Neural progenitor cell (in vitro differentiated cells): ENCODE measurements at places on chromosomes 5 and 9. TPM values are rescaled to one million over a fixed set of nuclear protein-coding genes. Genes with fewer than 3 reads are reported as not detected.

DNA sequence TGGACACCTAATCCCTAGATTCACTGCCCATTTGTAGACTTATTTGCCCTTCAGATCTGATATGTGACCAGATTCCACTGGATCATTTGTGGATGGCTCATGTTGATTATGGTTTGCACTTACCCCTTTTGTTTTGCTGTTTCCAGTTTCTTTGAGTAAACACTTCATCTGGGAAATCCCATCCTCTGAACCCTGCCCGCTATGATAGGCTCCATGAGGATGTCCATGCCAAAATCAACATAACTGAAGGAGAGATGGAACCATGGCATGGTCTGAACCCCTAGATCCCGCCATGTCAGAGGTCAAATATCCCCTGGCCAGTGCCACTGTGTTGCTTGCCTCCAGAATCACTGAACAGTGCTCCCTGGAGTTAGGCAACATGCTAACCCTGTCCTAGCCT lies 11.7 kb upstream of the FEM1C start:
- no peak for DNase-seq

DNA sequence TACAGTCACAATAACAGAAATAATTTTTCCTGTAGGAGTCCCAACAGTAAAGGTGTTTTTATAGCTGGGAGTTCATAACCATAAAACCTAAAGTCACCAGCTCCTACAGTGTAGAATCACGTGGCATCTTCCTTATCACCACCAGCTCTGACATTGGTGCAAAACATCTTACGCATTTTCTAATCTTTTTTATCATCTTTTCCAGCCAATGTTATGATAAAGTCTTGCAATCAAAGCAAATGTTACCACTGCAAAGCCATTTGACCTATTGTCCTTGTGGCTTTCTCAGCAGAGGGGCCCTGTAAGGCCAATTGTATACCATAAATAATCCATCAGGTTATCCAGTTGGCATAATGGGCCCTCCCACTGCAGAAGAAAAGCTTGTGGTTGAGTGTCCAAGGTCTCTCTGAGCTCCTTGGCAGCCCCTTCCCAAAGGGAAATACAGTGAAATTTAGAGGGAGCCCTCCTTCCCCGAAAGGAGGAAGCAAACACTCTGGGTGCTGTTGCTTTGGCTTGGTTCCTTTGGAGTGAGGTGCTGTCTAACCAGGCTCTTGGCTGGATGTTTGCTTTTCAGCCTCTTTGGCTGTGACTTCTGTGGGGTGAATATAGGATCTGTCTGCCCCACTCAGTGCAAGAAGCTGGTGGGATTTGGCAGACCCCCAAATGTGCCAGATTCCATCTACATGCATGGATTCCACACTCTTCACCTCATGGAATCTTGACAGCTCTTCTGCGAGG lies 29.3 kb upstream of the CPEB4 start:
- no peak for DNase-seq

Gene GRK6
- 24.0 and 50.6 TPM in 2 replicates for total RNA-seq

DNA sequence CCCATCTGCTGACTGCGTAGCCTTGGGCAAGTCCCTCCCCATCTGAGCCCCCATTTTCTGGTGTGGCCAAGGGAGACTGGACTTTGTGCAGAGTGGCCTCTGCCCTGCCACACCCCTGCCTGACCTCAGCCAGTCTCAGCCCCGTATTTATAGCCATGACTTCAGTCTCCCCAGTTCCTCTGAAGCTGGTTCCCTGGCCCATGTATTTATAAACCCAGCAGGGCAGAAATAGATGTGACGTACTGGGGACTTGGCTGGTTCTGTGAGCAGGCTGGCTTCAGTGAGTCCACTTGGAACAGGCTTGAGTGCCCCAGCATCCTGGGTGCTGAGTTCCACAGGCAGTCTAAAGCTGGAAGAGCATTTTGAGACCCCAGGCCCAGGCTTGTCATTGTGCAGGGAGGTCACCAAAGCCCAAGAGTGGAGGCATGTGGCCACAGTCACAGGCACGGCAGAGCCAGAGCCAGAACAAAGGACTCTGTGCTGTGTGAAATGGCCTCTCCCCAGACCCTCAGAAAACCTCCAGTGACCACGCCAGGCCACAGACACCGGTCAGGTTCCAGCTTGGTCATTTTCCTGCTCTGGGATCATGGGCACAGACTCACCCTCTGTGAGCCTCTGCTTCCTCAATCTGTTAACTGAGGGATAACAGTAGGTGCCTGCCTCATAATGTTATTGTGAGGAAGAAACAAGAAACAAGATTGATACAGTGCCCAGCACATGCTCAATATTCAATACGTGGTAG lies 30.4 kb upstream of the SYNPO start:
- DNase-seq, result no peak

Gene IFNK
- not detected in 2 replicates for total RNA-seq

Gene PTPRD
- total RNA-seq, result 118 and 136 TPM in 2 replicates

DNA sequence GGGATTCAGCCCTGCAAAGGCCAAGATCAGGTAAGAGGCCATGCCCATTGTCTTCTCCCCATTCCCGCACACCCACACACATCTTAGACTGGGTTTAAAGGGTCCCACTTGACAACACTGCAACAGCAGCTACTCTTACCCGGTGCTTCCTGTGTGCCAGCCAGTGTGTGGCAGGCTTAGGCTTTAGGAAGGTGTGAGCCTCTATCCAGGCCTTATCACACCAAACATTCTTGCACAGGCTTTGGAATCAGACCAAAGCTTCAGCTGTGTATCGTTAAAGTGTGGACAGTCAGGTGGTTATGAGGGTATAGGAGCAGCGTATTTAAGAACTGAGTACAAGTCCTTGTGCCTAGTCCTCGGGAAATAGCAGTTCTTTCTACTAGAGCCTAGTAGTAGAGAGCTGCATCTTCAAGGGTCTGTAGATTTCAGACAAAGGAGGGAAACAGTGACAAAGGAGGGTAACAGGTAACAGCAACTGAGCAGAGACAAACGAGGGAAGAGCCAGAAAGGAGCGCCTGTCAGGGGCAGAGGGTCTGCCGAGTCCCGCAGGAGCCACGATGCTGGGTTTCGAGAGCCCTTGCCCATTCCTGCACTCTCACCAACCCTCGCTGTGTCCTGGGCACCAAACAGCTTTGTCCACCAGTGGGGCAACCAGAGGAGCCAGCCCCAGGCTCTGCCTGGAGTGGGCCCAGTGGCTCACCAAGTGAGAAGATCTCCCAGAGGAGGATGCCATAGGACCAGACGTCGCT lies 30.9 kb downstream of the CSF1R start:
- no peak for DNase-seq

DNA sequence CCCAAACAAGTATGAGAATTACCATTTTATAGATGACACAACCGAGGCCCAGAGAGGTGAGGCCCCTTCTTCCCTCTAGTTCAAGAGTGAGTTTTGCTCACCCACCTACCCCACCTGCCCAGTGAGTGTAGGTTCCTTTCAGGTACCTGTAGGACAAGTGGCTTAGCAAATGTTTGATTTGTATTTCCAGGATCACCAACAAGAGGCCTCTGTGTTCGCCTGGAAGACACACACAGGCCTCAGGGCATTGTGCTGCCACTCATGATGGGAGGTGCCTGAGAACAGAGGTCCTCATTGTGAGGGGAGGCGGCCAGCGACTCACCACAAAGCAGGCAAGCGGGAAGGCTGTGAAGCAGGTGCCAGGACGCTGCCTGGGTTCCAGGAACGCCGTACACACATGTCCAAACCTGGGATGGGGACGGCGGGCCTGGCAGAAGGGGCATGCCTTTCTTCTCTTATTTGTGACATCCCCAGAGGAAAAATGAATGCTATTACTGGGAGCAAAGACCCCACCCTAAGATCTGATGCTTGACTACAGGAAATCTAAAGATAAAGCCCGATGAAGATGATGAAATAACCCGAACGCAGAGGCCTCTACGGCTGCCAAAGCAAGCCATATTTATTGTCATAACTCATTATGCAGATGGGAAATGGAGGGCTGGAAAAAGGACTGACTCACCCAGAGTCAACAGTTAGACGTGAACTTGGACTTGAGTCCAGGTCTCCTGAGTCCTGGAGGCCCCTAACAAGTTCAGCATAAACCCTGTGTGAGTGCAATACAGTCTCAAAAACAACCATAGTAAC lies 60.2 kb upstream of the SLC25A51 start:
- no peak for DNase-seq

- DNase-seq, result no peak
These were observed 439.1 kb downstream of the RAB3C start for GRCh38 chr5:59021837-59022514.

DNA sequence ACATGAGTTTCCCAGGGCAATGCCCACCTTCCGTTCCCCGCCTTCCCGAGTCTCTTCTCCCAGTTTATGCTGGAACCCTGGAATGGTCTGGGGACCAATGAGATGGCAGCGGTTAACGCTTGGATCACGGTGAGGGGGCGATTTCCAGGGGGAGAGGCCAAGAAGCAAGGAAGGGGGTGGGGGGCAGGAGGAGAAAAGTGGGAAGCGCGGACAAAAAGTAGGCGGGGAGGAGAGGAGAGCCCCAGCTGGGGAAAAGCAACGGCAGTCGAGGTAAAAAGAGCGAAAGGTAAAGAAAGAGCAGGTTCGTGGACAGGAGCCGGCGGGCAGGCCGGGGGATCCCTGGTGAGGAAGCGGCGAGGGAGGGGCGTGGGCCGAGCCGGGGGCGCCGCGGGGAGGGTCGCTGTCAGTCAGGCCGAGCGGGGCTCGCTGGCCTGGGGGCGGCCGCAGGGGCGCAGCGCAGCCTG lies 508 bp upstream of the SNCAIP start:
- DNase-seq, result no peak

GRCh38 chr5:134994560-134995156 lies 27.0 kb downstream of the CATSPER3 start:
- no peak for DNase-seq

GRCh38 chr9:116715751-116716150 lies 28.6 kb downstream of the TRIM32 start:
- peak; percentile 24 for DNase-seq

- peak; percentile 21 for DNase-seq
These were observed 2.7 kb downstream of the ASTN2 start for GRCh38 chr9:117412006-117412715.

DNA sequence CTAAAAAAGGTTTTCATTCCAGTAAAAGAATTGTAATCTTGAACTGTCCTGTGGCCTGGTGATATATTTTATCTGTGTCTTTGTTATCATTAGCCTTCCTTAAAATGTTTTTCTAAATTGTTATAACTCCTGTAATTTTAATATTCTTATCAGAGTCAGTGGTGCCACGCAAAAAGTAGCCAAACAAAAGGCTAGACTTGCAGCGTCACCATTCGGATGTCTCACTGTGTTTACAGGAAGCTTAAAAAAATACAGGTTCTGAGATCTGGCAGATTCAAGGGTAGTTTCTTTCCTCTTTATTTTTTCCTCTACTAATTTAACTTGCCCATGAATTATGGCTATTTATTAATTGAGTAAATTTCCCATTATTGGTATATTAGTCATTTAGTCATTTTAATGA lies 362.3 kb downstream of the MAT2B start:
- no peak for DNase-seq

- DNase-seq, result no peak
These were observed 30.6 kb upstream of the ADAMTS6 start for GRCh38 chr5:65512170-65512937.

Gene RASGEF1C
- total RNA-seq, result 0.26 and 1.7 TPM in 2 replicates

GRCh38 chr9:72441848-72442607 lies 77.0 kb upstream of the ZFAND5 start:
- DNase-seq, result no peak

DNA sequence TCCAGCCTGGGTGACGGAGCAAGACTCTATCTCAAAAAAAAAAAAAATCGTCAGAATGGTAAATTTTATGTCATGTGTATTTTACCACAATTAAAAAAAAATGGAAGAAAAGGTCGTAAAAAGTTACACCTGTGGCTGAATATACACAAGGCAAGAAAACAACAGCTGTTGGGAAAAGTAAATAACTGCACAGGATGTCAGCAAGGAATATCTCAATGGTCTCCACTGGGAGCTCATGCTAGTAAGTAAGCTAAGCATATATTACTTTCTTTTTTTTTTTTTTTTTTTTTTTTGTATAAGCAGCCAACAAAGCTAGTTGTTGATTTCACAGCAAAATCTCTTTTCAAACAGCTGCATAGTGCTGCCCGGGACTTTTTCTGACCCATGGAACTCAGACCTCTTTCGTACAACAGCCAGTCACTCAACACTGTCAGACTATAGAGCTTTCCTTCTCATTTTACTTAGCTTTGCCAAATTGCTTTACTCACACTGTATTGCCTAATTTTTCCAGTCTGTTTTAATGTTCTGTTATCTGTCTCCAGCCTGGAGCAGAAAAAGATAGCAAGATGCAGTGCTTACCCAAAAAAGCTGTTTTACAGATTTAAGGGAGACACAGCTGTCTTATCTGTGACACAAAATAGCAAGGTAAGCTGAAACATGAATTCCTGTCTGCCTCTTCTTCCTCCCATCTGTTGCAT lies 175.9 kb downstream of the ENC1 start:
- DNase-seq, result no peak

GRCh38 chr5:173317852-173318251 lies 10.4 kb downstream of the STC2 start:
- no peak for DNase-seq

Gene SLC27A6
- 1.9 and 7.4 TPM in 2 replicates for total RNA-seq

DNA sequence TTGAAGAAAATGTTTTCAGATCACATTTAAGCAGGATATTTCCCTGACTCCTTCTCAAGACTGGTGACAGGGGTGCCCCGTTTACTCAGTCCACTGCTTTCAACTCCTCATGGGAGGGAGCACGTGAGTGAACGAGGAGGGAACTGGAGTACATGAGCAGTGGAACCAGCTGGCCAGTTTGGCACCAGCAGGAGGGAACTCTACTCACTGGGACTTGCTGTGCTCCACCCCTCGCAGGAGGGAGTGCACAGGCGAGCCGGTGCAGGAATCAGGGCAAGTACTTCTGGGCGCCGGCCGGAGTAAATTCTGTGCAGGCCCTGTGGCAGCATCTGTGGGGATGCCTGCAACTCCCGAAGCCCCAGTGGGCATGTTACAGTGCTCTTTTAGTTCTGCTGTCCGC lies 1941.1 kb upstream of the C9orf72 start:
- peak; percentile 36 for DNase-seq

GRCh38 chr5:57779383-57780223 lies 297.0 kb upstream of the ACTBL2 start:
- peak; percentile 69 for DNase-seq

DNA sequence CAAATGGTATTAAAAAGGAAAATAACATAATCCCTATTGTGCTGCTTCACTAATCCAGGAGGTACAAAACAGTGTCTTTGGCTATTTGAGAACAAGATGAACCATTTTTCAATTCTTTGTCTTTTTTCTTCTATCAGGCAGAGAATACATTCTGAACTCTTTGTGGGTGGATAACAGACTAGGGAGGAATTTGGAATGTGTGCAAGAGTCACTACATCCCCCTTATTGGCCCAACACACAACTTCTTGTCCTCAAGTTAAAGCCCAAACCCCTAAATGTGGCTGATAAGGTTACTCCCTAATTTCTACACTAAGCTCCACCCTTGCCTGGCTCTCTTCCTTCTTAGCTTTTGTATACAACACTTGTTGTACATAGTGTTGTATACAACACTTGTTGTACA lies 342.7 kb upstream of the RFX3 start:
- DNase-seq, result no peak

DNA sequence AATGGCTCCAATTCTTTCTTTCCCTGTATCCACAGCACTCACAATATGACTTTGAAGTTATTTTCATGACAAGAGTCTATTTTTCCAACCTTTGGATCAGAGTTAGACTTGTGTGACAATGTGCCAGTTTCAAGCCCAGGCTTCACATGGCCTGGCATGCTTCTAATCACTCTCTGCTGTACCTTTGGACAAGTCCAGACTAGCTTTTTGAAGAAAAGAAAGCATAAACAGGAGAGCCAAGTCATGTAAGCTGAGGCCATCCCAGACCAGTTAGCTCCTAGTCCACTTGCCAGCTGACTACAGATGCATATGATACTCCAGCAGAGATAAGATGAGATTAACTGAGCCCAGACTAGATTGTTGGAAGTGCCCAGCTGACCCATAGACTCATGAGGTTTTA lies 513.6 kb upstream of the C9orf72 start:
- no peak for DNase-seq

Gene PCDHA9
- 2.0 TPM in 2 replicates for total RNA-seq
